ENCODE measurements at places on chromosomes 3 and 15.

- DNase-seq = no peak
Measured at GRCh38 chr15:66824424-66824823, 122.4 kb downstream of the SMAD6 start.

- peak; percentile 43 for DNase-seq
Measured at GRCh38 chr3:130892759-130893375, 1.0 kb upstream of the ATP2C1 start.

DNA sequence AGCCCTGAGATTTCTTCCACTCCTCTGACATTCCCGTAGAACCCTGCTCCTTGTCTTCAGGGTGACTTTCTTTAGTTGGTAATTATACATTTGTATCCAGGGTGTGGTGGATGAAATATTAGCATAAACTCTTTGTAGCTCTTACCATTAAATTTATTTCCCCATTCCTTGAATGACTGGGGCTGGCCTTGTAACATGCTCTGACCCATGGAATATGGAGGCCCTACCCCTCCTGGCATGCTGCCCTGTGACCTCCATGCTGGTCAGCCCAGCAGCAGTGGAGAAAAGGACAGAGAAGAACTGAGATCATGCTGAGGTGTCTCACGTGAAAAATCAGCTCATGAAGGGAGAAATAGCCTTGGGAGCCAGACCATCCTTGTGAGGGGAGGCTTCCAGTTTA is 96.1 kb upstream of the PROK2 start:
- no peak for DNase-seq

GRCh38 chr15:82298520-82298919 is 35.9 kb downstream of the SAXO2 start:
- no peak for DNase-seq

- DNase-seq = no peak
Measured at GRCh38 chr3:96843505-96844203, 29.3 kb downstream of the EPHA6 start.

DNA sequence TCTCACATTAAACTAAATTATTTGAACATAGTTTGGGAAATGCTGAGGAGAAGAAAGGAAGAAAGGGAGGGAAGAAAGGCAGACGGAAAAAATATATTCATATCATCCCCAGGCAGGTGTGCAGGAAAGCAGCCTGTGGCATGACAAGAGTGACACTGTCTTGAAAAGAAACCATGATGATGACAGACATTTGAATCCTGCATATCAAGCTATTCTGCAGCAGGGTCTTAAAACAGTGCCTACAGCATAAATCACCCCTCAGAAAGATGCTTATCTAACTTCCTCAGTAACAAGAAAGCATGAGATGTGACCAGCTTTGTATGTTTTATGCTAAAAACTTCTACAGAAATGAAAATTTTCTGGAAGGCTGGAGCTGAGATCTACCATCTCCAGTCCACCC is 144.5 kb upstream of the GRM7 start:
- no peak for DNase-seq
